ENCODE measurements at places on chromosomes 1 and 21. TPM values are rescaled to one million over a fixed set of nuclear protein-coding genes. Genes with fewer than 3 reads are reported as not detected.

DNA sequence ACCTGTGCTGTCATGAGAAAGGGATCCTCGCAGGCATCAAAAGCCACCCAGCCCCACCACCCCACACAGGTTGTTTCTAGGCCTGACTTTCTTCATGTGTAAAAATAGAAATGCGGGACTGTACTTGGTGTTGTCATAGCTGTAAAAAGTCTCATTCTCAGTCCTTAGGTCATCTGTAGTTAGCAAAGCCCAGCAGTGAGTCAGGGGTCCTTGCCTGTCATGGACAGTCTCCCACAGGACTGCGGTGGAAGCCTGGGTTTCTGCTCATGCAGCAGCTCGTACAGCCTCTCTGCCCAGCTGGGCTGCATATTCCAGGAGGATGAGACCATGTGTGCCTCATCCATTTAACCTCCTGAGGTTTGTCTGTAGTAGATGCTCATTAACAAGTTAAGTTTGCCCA lies 58.2 kb downstream of the MRPS6 start:
- DNase-seq: peak; percentile 26

DNA sequence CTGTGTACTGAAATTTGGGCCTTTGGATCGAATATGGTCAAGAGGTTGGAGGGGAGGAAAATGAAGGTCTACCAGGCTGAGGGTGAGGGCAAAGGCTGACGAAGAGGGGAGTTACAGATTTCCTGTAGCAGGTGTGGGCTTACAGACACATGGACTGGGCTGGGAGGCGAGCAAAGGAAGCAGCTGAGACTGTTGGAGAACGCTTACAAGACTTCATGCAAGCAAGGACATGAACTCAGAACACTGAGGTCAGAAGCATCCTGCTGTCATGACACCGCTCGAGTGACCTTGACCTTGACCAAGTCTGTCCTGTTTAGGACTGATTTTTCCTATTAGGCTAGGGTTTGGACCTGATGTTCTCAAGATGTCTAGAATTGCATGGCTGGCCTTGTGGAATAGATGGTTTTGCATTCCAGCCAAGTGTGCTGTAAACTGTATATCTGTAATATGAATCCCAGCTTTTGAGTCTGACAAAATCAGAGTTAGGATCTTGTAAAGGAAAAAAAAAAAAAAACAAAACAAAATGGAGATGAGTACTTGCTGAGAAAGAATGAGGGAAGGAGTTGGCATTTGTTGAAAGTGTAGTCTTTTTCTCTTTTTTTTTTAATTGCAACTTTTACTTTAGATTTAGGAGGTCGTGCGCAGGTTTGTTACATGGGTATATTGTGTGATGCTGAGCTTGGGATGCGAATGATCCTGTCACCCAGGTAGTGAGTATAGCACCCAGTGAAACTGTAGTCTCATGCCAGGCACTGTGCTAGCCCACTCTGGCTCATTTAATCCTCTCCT lies 5.8 kb downstream of the ELF3 start:
- no peak for DNase-seq

DNA sequence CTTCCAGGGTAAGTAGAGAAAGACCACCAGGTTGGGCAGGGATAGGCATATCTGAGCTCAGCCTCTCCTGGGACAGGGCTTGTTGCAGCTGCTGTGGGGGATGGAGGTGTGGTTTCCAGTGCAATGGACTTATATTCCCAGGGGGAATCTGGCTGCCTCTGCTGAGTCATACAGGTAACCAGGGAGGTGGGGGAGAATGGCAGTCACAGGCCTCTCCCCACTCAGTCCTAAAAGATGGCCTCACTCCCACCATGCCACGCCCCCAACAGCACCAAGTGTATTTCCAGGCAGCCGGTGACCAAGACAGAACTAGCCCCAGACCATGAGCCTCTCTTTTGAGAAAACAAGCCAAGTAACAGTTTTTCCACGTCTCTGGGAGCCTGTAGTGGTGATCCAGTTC lies 1240.7 kb downstream of the BRINP3 start:
- no peak for DNase-seq

DNA sequence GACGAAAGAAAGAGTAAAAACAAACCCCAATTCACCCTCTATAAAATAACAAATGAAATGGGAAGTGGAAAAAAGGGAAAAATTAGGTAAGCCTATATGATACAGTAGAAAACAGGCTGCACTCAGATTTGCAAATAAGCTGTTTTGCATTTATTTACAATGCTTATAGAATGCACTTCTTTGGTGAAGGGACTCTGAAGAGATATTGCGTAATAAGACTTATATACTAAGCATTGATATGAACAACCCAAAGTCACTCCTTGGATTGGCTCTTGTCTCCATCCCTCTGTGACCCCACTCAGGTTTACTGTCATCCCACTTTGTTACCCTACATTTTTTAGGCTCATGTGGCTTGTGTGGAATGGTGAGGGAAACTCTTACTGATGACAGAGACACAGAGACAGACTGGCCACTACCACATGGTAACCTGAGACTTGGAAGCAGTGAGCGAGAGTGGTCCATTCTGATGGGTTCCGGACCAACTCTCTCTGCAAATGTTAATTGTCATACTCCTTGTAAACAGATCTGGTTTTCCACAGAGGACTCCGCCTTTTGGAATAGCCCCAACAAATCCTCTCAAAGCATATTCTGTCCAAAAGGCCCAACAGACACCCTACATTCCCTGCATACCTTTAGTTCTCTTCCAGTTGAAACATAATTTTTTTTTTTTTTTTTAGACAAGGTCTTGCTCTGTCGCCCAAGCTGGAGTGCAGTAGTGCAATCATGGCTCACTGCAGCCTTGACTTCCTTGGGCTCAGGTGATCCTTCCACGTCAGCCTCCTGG lies 11.0 kb downstream of the GSTM5 start:
- DNase-seq: no peak

GRCh38 chr21:16537501-16537900 lies 807.7 kb downstream of the USP25 start:
- DNase-seq: no peak

GRCh38 chr1:21861602-21862429 lies 49.8 kb downstream of the LDLRAD2 start:
- no peak for DNase-seq

- no peak for DNase-seq
Measured at GRCh38 chr1:65108025-65108642, 39.9 kb upstream of the AK4 start.

Gene KRTAP8-1
- total RNA-seq: not detected

Gene RUNX3
- total RNA-seq: 3.3 TPM

Gene OPRD1
- 0.17 TPM for total RNA-seq

DNA sequence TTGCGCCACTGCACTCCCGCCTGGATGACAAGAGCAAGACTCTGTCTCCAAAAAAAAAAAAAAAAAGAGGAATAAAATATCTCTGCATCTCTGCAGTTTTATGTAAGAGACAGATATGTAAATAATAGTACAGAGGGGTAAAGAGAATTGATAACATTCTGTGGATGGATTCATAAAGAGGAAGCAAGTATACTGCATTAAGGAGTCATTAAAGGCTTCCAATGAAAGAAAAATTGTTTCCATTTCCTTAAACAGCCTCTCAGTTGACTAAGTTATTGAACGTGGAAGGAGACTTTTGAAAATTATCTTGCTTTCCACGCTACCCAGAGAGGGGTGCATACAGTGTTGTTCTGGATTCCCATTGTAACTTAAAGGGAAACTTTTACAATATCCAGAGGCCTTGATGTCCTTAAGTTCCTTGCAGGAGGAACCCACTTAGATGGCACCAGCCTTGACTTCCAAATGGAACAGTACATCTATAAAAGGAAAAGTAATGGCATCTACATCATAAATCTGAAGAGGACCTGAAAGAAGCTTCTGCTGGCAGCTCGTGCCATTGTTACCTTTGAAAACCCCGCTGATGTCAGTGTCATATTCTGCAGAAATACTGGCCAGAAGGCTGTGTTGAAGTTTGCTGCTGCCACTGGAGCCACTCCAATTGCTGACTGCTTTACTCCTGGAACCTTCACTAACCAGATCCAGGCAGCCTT lies 13.8 kb downstream of the CEP350 start:
- no peak for DNase-seq

Gene TCHH
- total RNA-seq: not detected

Gene FAM72C
- total RNA-seq: not detected

Gene ZBTB8B
- total RNA-seq: 0.06 TPM

Gene LCE2B
- not detected for total RNA-seq

- DNase-seq: no peak
Measured at GRCh38 chr1:236156512-236157208, 14.3 kb downstream of the GPR137B start.

DNA sequence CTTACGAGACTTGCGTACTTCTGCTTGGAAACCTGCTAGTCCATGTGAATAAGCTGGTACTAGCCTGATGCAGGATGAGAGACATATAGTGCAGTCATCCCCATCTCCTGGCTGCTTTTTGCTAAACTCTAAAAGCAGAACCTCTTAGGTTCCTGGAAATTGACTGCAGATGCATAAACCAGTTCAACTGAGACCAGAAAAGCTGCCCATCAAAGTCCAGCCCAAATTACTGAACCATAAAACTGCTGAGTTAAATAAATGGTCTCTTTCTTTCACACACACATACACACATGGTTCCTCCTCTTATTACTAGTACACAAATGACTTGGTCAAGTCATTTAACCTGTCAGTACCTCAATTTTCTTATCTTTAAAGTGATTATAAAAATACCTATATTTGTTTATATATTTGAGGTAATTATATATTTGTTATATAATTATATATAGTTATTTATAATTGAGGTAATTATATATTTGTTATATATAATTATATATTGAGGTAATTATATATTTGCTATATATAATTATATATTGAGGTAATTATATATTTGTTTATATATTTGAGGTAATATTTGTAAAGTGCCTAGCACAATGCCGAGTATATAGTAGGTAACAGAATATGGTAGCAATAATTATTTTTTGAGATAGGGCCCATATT lies 25.2 kb upstream of the RABGAP1L start:
- DNase-seq: no peak

DNA sequence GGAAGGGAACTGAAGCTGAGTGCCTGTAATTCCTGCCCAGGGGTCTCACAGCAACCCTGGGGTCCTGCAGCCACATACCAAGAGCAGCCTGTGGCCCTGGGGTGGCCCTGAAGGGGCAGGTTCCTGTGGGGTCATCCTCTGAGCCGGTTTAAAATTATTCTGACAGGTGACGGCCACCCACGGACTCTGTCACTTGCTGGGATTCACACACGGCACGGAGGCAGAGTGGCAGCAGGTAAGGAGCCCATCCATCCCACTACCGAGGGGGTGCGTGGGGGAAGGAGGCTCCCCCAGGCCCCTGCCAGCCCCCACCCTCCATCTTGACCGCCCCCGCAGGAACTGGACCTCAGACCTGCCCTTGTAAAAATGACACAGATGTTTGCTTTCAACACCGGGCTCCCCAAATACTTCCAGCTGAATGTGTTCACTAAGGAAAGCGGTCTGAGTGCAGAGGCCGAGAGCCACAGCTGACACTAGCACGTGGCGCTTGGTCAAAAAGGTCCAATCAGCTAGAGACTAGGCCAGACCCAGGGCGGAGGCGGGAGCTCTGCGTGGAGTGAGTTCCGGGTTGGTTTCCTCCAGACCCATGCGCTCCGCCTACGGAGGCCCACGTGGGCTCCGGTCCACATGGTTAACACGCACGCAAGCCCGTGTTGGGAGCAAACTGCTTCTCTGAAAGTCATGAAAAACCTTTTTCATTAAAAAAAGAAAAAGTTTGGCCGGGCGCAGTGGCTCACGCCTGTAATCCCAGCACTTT lies 10.0 kb downstream of the YBEY start:
- DNase-seq: peak; percentile 97

DNA sequence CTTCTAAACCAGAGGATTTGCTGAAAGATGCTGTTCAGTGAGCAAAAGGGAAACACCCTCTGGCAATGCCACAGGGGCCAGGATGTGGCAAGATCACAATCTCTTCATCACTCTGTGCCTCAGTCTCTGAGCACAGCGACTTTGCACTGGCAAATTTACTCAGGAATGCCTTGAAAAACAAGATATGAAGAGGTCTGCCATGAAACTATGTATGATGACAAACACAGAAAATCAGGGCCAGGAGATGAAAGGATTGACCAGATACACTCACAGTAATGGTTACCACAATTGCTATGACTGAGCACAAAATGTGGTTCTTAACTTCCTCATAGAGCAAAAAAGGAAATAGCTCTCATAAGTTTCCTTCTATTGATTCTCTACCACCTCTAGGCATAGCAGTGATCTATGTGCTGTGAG lies 5.8 kb downstream of the TTC13 start:
- DNase-seq: no peak

- peak; percentile 87 for DNase-seq
Measured at GRCh38 chr1:94801919-94802546, 18.1 kb upstream of the SLC44A3 start.

Gene SPRR4
- not detected for total RNA-seq

- no peak for DNase-seq
Measured at GRCh38 chr21:26165331-26165730, 5.2 kb downstream of the APP start.

GRCh38 chr1:101980974-101981373 lies 15.8 kb downstream of the OLFM3 start:
- no peak for DNase-seq

DNA sequence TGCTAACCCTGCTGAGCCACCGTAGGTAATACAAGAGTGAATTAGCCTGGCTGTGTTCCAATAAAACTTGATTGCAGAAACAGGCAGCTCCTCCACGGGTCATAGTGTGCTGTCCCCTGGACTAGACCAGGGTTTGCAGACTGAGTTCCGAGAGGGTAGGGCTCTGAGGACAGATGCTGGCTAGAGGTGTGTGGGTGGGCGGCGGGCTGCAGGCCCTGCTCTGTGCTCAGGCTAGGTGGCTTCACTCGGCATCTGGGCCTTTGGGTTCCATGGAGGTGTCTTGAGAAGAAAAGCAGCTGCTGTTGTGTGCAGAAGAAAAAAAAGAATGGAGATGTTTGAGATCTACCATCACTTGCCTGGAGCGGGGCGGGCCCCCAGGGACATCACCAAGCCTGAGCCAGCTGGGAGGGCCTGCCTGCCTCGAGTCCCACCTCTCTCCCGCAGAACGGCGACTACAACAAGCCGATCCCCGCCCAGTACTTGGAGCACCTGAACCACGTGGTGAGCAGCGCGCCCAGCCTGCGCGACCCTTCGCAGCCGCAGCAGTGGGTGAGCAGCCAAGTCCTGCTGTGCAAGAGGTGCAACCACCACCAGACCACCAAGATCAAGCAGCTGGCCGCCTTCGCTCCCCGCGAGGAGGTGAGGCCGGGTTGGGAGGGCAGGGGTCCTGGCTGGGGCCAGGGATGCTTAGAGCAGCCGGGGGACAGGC lies 7.9 kb downstream of the TMEM201 start:
- DNase-seq: no peak

Gene DRAXIN
- total RNA-seq: under 0.01 TPM

DNA sequence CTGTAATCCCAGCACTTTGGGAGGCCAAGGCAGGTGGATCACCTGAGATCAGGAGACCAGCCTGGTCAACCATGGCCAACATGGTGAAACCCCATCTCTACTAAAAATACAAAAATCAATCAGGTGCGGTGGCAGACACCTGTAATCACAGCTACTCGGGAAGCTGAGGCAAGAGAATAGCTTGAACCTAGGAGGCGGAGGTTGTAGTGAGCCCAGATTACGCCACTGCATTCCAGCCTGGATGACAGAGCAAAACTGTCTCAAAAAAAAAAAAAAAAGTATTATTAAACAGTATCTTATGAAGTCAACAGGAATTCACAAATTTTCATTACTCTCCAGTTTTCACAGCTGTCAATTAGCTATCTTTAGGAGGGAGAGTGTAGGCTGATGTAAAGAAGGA lies 3.8 kb downstream of the ACBD6 start:
- DNase-seq: no peak

Gene OR2T2
- total RNA-seq: not detected

Data from esophagus muscularis mucosa (tissue), 4 donors.